ENCODE measurements at places on chromosomes 1 and 21.
A peak's percentile ranks its signal among the peaks of the same experiment; 100 is the strongest.

DNA sequence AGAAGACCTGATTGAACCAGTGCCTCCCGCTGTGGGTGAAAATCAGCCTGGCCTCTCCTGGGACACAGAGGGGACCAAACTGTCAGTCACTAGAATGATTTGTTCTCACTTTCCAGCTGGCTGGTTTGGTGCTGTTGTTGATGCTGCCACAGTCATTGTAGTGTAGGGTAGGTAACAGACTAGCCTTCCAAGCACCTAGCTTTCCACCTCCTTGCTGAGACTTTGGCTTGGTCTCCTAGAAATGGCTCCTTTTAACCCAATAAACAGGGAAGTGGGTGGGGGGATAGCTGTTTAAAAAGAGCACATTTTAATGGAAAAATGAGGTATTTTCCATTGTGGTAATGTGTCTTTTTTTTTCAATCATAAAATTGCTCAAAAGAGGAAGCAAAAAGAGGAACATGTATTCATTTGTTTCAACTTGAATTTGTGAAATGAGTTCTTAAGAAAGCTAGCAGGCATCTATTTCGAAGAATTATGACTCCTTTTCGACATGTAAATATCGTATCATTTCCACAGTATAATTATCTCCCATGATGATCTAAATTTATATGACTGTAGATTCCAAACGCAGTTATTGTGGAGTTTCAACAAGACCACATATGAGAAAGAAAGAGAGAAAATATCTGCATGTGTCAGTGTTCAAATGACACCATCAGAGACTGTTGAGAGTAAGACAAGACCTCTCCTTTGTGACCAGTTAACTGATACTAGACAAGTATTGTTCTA is 190.1 kb downstream of the HLX start:
- peak; percentile 62 for DNase-seq

GRCh38 chr1:159214149-159214760 is 9.6 kb downstream of the ACKR1 start:
- no peak for DNase-seq

DNA sequence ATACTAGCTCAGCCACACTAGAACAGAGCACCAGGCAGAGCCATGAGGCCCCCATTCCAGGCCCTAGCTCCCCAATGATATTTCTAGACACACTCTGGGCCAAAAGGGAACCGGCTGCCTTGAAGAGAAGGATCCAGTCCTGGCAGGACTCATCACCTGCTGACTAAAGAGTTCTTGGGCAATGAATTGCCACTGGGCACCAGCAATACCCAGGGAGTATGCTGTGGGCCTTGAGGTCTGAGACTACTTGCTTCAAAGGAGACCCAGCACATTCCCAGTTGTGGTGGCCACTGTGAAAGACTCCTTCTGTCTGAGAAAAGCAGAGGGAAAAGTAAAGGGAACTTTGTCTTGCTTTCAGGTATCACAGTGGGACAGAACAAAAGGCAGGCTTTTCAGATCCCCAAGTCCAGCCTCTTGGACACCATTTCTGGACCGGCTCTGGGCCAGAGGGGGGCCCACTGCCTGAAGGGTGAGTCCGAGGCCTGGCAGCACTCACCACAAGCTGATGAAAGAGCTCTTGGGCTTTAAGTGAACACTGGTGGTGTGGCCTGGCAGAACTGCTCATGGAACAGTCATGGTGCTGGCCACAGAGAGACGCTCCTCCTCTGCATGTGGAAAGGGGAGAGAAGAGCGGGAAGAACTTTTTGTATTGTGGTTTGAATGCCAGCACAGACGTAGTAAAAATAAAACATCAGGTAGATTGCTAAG is 72.5 kb downstream of the CDC42BPA start:
- DNase-seq = no peak

DNA sequence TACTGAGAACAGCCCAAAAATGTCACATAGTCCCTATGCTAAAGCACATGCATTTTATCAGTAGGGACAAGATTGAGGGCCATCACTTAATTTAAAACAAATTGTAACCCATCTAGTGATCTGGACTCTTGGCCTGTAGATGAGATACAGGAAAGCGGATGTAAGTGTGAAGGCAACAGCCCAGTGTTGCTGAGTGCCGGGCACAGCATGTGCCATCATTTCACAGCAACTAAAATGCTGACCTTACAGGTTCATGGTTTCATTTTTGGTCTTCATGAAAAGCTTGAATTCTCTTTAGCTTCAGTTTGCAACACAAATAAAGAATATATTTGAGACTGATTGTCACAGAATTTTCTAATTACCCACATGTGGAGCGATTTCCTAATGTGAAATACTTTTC is 5.8 kb downstream of the COG2 start:
- no peak for DNase-seq

All from GM12864 (cell line).